ENCODE measurements at places on chromosomes 2 and 18.
A peak's percentile ranks its signal among the peaks of the same experiment; 100 is the strongest.

- DNase-seq, result no peak
These were observed 69.3 kb downstream of the HDAC4 start for GRCh38 chr2:239331560-239331959.

GRCh38 chr2:16138811-16139662 lies 198.7 kb downstream of the MYCN start:
- DNase-seq, result peak; percentile 44

- no peak for DNase-seq
These were observed 554.4 kb upstream of the MEX3C start for GRCh38 chr18:51751901-51752300.

- no peak for DNase-seq
These were observed 234.8 kb downstream of the NDUFA10 start for GRCh38 chr2:239790313-239790712.

DNA sequence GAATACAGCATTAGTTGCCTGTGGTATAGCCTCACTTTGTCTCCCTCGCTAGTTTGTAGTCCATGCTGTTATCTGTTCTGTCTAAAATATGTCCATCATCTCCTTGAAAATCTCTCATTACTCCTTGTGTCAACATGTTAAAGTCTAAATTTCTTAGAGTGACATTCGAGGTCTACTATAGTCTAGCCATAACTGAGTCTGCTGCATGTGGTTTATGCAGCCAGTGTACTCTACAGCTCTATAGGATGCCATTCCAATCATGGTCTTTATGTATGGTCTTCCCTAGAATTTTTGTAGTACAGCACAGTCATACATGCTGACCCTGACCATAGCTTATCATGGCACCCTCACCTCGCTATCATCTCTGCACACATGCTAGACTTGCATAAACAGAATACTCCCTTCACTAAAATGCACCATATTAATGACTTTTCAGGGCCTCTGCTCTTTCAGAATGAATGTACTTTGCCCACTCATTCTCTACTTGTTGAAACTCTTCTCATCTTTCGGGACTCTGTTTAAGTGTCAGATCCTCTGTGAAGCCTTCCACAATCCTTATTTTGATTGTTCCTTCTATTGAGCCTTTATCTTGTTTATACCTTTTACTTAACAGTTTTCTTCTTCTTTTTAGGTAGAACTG lies 12.8 kb downstream of the TANK start:
- DNase-seq, result no peak

DNA sequence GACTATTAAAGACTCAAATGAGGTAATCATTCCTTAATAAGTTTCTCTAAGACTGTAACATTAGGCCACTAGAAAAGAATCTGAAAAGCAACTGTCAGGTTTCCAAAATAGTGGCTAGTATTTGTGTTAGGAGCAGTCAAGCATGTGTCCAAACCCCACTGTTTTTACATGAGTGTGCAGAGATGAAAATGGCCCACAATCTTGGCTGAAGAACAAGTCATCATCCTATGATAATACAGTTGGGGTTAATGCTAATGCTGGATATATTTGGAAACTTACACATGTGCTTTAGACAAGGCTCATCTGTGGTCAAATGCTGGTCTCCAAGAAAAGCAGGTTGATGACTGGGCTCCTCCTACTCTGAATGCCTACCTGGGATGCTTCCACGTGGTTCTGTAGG lies 73.6 kb downstream of the MAIP1 start:
- no peak for DNase-seq

DNA sequence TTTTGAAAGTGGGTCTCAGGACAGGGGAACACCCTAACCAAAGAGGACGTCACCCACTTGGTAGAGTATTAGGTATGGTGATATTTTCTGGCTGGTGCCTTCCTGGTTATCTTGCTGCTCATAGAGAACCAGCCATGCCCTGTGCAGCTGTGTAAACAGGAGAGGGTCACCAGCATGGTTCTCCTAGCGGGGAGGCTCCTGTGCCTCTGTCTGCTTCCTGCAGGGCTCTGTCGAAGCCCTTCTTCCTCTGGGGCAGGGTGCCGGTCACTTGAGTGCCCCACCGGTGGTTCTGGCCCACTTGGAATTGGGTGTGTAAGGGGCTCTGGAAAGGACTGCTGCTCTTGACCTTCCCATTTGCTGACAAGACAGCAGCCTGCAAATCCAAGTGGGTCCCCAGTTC lies 131.6 kb upstream of the MSH6 start:
- DNase-seq, result no peak

DNA sequence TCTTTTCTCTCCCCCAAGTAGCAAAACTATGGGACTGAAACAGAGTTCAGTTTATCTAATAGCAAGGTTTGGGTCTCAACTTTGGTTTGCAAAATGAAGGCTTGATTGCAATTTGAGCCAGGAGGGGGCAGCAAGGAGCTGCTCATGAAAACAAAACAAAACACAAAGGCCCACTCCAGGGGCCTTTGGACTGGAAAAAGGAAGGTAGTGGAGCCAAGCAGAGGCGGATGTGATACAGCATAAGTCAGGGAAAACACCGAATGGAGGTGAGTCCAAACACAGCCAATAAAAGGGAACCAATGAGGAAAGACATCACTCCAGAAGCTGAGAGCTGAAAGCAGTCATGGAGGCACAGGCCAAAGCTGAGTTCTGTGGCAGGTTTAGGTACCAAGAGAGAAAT lies 799.7 kb upstream of the ACVR2A start:
- DNase-seq, result peak; percentile 84

DNA sequence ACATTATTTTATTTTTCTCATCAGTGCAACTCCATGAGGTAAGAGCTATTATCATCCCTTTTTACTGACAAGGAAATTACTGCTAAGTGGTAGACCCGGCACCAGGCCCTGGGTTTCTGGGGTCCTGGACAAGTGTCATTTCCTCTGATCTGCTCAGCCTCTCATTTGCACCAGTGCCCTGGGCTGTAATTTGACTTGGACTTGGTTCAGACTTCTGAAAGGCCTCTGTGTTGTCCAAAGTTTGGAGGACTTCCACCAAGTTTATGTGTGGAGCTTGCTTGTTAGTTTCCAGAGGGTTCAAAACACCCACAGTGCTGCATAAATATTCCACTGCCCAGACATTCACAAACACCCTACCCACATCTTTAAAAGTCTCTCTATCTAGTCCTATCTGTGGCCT lies 44.0 kb upstream of the PPP1CB start:
- no peak for DNase-seq

- DNase-seq, result no peak
These were observed 21.6 kb downstream of the PARD6G start for GRCh38 chr18:80225685-80226084.

GRCh38 chr2:221999717-222000116 lies 299.1 kb downstream of the PAX3 start:
- no peak for DNase-seq

DNA sequence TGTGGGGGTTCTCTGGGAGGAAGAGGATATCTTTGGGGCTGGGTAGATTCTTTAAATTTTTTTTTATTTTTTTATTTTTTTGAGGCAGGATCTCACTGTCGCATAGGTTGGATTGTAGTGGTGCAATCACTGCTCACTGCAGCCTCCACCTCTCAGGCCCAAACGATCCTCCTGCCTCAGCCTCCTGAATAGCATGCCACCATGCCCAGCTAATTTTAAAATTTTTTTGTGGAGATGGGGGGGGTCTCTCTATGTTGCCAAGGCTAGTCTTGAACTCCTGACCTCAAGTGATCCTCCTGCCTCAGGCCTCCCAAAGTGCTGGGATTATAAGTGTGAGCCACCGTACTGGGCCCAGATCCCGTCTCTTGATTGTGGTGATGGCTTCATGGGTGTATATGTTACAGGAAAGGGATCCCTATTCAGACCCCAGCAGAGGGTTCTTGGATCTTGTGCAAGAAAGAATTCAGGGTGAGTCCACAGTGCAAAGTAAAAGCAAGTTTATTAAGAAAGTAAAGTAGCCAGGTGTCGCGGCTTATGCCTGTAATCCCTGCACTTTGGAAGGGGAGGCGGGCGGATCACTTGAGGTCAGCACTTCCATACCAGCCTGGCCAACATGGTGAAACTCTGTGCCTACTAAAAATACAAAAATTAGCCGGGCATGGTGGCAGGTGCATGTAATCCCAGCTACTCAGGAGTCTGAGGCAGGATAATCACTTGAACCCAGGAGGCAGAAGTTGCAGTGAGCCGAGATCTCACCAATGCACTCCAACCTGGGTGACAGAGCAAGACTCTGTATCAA lies 2.0 kb upstream of the C2orf68 start:
- no peak for DNase-seq

- DNase-seq, result no peak
These were observed 360.2 kb downstream of the CDH7 start for GRCh38 chr18:66111018-66111417.

GRCh38 chr2:199441759-199442158 lies 16.0 kb downstream of the SATB2 start:
- no peak for DNase-seq

GRCh38 chr18:35478520-35479435 lies 19.0 kb downstream of the INO80C start:
- DNase-seq, result no peak

DNA sequence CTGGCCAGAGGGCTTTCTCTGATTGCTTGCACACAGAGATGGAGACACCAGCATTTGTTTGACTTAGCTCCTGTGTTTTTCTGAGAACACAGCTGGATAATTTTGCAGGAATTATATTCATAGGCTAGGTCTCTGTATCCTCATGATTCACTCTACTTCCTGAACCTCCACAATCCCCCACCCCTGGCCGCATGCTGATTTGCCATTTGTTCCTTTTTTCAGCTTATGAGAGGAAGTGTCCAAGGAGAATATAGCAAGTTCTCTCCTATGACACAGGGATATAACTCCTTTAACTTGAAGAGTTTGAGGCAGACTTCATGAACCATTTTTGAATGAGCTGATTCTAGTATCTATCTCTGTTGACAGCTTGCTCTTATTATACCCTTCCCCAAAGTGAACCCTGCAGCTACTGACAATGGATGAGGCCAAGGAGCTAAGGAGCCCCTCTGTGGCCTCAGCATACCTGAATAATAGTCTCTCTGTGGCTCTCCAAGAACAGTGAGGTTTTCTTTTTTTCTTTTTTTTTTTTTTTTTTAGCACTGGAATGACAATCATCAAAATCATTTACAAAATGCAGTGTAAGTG lies 15.4 kb downstream of the CAVIN2 start:
- DNase-seq, result no peak
